Stimulated activated CD8-positive, alpha-beta memory T cell treated with anti-CD3 and anti-CD28 coated beads, Interleukin-7, amount 100 ng/mL, for 1 hour (primary cell): ENCODE measurements at places on chromosomes 6 and 20.

GRCh38 chr6:85574932-85575598 lies 18.6 kb downstream of the SNX14 start:
- no peak for DNase-seq

- no peak for DNase-seq
Measured at GRCh38 chr6:31349301-31349700, 7.7 kb downstream of the HLA-B start.

GRCh38 chr20:25750765-25751696 lies 54.4 kb upstream of the ZNF337 start:
- peak; percentile 36 for DNase-seq

DNA sequence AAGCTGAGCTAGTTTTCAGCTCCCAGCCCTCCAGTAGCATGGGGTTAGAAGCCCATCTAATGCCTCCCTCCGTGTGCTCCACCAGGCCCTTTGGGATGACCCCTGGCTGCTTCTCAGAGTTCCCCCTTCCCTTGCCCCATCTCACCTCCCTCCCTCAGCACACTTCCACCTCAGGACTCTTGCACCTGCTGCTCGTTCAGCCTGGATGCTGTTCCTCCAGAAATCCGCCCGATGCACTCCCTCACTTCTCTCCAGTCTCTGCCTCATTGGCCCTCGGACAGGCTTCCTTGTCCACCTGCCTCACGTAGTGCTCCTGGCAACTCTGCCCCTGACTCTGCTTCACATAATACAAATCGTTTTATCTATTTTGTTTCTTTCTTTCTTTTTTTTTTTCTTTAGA lies 26.8 kb downstream of the FGD2 start:
- no peak for DNase-seq

DNA sequence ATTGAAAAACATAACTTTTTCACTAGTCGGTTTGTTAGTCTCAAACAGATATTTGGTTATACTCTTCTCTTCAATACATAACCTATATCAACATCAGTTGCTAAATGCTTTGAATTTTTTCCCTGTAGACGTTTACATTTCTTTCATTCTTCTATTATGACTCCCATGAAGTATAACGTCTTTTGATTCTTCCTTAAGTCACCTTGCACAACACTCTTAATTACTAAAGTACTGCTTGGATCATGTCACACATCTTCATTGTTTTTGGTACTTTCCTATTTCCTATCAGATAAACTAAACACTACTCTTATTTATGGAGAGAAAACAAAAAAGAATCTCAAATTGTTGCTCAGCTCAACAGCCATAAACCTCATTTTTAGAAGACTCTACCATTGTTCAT lies 23.0 kb upstream of the BMP5 start:
- no peak for DNase-seq

DNA sequence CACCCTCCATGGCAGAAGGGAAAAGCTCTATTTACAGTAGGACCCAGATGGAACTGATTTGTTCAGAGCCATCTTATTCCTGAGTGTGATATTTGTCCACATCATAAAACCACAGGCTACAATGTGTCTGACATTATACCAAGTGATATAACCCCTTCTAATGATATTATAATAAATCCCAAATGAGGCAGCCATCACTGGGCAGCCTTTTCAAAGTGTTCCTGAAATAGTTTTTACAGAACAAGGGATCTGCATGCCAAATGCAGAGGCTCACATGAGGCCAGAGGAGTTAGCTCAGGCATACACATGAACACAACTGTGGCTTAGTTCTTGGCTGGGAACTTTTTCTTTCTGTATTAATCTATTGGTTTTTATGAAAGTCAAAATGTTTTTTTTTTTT lies 207.7 kb downstream of the MAFB start:
- DNase-seq: no peak

DNA sequence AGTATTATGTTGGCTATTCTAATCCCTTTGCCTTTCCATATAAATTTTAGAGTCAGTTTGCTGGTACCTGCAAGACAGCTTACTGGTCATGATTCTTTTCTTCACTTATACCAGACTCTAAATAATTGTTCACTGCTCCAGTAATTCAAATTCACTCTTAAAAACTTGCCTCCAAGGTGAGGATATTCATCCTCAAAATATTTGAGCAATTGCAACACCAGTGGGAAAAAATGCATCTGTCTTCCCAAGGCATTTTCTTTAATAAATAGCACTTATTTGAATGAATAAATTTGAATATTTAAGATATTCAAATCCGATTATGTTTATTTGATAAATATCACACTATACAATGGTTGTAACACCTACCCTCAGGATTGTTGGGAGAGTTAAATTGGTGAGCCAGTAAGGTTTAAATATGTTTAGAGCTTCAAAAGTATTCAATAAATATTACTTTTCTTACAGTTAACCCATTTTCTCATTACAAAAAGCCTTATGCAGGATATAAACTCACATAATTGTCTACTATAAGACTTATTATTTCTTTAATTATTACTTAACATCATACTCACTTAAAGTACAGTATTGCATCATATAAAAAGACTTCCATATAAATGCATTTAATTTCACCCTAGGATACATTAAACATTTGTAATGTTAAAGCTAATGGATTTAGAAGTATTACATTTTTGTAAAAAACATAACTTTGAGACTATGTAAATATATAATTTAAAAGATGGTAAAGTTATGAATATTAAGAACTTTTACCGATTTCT lies 285.6 kb downstream of the SAMD5 start:
- DNase-seq: no peak

DNA sequence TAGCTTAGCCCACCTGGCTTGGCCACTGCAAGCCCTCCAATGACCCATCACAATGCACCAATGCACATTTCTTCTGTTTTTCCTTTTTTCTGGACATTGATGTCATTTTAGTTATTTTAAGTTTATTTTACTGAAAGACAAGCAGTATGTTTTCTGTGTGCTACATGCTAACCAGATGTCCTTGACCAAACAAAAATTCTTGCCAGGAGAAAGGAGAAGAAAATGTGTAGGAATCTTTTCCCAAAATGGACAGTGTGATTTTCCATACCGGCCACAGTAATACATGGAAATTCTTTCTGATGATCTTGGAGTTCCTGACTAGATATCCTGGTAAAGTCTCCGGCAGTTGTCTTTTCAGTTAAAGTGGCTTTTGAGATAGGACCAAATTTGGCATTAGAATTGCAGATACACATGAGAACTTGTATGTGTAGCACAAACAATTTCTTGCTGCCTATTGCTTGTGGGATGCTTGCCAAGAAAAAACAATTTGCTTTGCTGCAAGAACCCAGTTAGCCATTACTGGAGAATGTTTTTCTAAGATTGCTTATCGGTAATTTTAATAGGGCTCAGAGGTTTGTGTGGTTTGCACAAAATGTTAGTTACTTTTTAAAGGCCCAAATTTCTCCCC lies 696.5 kb upstream of the CITED2 start:
- no peak for DNase-seq

GRCh38 chr6:10381133-10381829 lies 33.6 kb downstream of the TFAP2A start:
- DNase-seq: no peak

DNA sequence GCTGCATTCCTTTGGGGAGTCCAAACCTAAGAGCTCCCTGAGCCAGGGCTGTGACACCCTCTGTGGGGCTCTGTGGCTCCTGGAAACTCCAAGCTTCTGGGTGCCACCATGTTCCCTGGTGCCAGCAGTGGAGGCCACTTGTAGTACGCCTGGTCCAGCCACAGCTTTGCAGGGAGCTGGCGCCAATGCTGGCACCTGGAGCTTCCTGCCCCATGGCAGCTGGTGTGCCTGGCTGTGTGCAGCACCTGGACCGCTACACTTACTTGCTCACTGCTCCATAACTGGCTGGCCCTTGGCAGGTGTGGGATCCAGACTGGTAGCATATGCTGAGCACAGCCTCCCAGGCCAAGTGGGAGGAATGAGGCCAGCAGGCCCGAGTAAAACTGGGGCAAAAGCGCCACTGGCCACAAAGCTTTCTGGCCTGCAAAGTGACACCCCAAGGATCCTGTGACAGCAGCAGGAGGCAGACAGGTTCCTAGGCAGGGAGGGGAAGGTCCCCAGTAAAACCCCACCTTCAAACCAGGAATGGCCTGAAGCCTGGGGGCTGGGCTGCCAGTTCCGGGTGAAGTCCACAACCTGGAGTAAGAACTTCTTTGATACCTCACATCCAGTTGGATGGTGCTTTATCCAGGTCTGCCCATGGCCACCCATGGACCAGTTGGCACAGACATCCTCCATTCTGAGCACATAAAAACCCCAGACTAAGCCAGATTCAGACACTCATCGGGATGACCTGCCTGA lies 461.0 kb downstream of the TBC1D32 start:
- DNase-seq: no peak

DNA sequence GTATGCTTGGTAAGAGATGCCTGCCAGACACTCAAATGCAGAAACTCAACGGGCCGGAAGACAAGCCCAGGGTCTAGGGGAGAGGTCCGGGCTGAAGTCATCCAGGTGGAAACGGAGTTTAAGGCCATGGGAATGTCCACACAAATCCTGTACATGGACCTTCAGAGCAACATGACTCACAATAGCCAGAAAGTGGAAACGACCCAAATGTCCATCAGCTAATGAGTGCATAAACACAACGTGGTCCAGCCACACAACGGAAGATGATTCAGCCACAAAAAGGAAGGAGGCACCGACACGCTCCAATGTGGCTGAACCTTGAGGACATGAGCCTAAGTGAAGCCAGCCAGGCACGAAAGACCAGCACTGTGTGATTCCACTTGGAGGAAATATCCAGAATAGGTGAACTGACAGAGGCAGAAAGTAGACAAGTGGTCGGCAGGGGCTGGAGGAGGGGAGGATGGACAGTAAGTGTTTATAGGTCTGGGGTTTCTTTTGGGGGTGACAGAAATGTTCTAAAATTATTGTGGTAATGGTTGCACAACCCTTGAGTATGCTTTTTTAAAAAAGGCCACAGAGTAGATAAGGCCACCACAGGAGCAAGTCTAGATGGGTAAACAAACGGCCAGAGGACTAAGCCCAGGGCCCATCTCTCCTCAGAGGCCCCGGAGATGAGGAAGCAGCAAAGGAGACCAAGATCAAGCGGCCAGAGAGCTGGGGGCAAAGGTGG lies 105.6 kb downstream of the PREX1 start:
- no peak for DNase-seq

DNA sequence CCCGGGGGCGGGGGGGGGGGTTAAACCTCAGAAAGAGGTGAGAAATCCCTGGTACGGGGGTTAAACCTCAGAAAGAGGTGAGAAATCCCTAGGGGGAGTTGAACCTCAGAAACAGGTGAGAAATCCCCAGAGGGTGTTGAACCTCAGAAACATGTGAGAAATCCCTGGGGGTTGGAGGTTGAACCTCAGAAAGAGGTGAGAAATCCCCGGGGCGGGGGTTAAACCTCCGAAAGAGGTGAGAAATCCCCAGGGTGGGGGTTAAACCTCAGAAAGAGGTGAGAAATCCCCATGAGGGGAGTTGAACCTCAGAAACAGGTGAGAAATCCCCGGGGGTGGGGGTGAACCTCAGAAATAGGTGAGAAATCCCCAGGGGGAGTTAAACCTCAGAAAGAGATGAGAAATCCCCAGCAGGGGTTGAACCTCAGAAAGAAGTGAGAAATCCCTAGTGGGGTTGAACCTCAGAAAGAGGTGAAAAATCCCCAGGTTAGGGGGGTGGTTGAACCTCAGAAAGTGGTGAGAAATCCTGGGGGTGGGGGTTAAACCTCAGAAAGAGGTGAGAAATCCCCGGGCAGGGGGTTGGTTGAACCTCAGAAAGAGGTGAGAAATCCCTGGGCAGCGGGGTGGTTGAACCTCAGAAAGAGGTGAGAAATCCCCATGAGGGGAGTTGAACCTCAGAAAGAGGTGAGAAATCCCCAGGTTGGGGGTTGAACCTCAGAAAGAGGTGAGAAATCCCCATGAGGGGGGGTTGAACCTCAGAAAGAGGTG lies 87.4 kb downstream of the PLG start:
- no peak for DNase-seq

- no peak for DNase-seq
Measured at GRCh38 chr6:28209753-28210535, 15.1 kb upstream of the ZSCAN9 start.

GRCh38 chr6:163667372-163668060 lies 253.0 kb downstream of the QKI start:
- DNase-seq: no peak

DNA sequence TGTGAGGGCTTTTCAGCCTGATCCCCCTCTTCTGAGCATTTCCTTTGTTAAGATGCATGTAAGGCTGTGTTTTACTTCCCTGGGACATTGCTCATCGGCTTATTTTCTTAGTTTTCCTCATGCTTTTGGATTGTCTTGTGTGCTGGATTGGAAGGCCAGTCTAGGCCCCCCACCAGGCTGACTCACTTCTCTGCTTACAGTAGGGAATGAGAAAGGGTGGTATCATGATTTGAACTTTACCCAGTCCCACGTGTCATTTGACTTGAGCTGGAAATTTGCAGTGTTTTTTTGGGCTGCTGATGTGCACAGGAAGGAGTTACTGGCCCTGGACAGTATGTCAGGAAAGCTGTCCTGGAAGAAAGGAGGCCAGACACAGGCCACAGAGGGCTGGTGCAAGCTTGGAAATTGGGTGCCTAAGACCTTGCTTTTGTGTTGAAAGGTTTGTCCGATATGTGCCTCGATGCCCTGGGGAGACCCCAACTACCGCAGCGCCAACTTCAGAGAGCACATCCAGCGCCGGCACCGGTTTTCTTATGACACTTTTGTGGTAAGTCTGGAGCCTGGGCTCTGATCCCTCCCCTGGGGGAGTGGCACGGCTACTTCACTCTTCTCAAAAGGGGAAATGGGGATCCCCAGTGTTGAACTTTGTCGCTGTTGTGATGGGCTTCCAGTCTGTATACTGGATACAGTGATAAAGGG lies 12.8 kb downstream of the RNF114 start:
- DNase-seq: no peak

GRCh38 chr20:33067806-33068205 lies 11.6 kb upstream of the BPIFB4 start:
- DNase-seq: no peak

DNA sequence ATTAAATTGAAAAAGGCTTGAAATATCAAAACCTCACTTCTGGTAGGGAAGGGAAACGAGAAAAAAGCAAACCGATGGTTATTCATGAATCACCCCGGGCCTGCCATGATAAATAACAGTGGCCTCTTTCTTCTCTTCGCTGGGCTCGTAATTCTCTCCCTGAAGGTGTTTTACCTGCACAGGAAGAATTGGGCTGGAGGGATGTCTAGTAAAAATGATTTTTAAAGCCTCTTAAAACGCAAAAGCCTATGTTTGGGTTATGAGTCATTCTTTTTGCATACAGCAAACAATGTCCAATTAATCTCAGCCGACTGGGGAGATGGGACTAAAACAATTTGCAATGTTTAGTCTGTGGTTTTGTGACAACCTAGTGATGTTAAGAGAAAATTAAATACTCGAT lies 16.8 kb downstream of the LINC00237 start:
- DNase-seq: no peak

DNA sequence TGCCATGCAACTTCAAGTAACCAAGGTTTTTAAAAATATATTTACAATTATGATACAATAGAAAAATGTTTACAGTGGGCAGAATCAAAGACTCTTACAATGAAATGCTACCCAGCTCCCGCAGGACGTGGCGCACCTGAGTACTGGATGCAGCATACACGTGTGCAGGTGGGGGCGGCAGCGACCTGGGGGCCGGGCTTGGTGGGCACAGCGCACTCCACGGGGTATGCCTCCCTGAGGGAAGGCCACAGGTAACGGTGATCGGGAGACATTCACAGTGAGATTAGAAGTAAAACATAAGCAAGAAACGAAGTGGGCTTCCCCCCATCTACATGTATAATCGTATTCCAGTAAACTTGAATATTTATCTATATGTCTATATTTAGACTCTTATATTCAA lies 54.2 kb downstream of the WDR27 start:
- DNase-seq: no peak
